ENCODE measurements at places on chromosomes 7 and 10.

GRCh38 chr10:67100951-67101350 is 175.1 kb downstream of the LRRTM3 start:
- no peak for DNase-seq

- DNase-seq: no peak
Observed at GRCh38 chr10:76341740-76342139, 910.3 kb downstream of the LRMDA start.

DNA sequence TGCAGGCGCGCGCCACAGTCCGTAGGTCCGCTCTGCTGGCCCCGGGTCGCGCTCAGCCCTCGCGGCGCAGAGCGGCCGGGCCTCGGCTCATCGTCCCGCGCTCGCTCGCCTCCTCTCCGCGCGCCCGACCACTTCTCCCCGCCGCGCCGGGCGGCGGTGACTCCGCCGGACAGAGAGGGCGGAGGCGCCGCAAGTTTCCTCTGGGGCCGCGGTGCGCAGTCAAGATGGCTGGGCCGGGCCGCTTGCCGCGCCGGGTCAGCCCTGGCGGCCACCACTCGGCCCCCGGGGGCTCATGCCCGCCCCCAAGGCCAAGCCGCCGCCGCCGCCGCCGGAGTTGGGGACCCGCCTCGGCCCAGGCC is 441 bp downstream of the FZD8 start:
- DNase-seq: peak; percentile 38

DNA sequence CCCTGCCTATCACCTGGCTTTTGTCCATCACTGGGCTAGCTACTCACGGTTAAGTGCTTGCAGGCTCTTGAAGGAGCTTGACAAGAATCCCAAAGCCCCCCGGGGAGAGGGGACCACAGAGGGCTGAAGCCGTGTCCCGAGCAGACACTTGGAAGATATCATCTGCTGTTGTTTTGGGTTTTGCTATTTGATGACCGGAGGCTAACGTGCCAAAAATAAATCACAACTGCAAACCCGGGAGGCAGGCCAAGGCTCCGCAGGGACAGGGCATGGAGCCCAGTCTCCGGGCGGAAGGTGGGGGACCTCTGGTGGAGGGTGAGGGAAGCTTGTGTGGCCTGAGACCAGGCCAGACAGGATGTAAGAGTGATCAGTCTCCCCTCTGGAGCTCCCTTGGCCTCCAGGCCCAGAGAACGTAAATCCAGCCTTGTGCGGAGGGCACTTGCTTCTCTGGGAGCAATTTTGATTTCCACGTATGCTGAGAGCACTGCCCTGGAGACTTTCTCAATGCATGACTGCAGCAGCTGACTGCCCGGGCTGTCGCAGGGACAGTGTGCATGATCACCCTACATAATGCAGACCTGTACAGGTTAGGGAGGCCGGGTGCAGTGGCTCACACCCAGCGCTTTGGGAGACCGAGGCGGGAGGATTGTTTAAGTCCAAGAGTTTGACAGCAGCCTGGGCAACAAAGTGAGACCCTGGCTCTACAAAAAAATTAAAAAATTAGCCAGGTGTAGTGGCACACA is at the start of gene PHKG1:
PHKG1 (minus strand) TSS at position 164 of the 743 bp plus-strand sequence. CDS start 4,011 bp downstream, outside the sequence.
- DNase-seq: peak; percentile 68

- DNase-seq: no peak
Observed at GRCh38 chr10:71763352-71764127, 9.8 kb downstream of the VSIR start.
